ENCODE measurements at places on chromosomes 13 and 19.

GRCh38 chr13:60707878-60708277, 310.9 kb downstream of the TDRD3 start:
- no peak for DNase-seq

DNA sequence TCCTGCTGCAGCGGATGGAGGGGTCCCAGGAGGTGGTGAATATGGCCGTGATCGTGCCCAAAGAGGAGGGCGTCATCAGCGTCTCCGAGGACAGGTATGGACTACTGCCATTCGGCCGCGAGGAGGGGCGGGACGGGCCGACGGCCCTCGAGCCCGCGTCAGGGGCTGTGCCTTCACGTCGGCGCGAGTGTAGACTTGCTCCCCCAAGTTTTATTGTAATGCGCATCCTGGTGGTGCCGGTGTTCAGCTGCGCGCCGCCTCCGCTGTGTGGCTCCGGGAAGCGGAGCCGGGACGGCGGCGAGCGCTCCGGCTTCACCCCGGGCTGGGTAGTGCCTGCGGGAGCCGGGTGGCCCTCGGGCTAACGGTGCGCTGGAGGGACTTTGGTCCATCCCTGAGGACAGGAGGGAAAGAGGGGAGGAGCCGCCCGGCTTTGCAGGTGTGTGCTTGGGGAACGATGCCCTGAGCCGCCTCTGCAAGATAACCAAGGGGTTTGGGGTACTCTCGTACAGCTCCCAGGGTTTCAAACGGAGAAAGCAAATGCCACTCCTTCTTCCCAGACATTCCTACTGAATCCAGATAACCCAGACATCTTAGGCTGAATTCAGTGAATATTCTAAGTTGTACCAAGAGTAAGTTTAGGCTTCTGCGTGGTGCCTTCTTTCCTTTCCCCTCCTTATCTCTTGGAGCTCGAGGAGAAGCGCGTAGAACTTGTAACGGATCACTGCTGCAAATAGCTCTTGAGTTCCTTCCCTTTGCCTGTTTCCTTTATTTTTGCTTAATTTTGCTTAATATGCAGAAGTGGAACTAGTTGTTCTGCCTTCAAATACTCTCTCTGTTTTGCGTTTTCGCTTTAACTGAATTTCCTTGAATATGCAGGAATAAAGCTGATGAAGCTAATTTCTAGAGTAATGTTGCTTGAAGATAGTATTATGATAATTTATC, 740 bp downstream of the WDFY2 start:
- DNase-seq, result no peak

DNA sequence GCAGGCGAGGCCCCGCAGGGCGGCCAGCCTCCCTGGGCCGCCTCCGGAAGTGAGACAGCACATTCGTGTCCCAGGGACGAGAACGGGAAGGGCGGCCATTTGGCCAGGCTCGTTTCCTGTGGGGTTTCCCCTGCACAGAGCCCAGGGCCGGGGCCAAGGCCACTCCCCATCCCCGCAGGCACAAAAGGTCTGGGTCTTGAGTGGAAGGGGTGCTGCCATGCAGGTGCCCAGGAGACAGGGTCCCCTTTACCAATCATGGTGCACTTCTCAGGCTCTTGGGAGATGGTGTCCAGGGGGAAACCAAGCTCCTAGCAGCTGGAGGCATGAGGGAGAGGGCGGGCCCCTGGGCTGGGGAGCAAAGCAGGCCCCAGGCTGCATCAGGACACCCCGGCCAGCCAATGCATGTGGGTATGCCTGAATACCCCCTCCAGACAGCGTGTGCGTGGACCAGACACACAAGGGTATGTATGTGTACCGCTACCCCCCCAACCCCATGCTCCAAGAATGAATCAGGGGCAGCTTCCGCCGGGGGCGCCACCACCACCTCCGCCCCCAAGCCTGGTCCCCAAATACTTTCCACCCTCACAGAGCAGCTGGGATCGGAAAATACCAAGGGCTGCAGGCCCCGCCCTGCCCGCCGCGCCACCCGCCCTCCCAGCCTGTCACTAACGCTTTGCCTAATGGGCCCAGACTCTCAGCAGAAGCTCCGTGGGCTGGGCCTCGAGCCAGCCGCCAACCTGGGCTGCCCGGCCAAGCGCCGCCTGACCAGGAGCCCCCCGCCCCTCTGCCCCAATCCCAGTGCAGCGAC, 37.6 kb upstream of the NANOS3 start:
- peak; percentile 93 for DNase-seq

- DNase-seq, result peak; percentile 65
These were observed 994 bp downstream of the CCDC194 start for GRCh38 chr19:17393002-17393401.

- DNase-seq, result no peak
These were observed 2.7 kb downstream of the EGLN2 start for GRCh38 chr19:40801426-40802299.

DNA sequence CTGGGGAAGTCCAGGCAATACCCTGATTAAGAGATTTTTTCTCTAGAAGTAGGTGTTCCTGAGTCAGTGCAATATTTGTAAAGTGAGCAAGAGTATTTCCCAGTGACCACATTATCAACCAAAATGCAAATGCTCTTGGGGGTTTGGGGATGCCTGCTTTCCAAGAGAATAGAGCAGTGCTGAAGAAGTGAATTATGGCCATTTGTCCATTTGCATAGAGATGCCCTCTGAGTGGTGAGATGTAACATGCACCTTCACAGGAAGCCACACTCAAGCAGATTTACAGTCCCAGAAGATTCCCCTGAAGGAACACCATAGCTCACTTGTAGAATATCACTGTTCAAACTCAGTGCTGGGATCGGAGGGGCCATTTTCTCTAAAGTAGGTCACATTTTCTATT, 71.8 kb downstream of the TNFSF11 start:
- DNase-seq, result no peak

DNA sequence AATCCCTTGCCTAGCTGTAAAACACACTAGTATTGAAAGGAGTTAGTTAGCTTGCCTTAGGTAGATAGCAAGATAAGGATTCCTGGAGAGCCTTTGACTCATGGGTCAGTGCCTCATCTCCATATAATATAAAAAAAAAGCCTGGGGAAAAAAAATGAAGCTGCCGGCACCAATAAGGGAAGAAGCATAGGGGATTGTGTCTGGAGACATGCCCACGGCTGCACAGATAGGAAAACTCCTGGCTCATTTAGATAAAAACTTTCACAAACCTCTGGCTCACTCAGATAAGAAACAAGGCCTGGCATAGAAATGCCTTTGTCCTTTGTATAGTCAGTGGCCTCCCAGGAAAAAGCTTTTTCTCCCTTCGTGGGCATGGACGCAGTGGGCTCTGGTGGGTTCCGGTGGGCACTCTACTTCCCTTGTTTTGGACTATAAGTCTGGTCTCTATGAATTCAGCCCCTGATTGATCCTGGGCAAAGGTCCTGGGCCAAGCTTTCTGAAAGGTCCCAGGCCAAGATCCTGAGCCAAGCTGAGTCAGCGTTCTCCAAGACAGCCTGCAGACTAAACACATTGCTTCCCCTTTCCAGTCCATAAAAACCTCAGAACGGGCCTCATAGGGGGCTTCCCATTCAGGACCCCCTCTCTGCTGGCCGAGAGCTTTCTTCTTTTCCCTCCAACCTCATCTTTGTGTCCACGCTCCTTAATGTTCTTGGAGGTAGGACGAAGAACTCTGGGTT, 4.9 kb upstream of the OR7A17 start:
- DNase-seq, result no peak

DNA sequence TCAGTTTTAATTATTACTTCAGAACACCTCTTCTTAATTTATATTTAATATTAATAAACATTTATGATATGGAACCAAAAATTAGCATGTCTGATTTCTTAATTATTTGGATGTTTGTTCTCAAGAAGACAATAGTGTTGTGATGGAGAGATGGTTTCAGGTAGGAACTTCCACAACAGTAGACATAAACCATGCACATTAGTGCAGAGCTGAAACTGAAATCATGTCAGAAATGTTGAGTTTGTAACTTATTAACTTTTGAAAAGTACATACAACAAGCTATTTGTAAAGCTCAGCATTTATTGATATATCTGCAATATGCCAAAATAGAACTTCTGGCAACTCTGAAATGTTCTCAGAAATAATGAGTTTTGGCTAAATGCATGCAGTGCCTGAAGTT, 11.8 kb upstream of the EDNRB start:
- no peak for DNase-seq

- no peak for DNase-seq
These were observed 36.1 kb upstream of the PCDH8 start for GRCh38 chr13:52884429-52885010.

- no peak for DNase-seq
These were observed 15.8 kb downstream of the CHAMP1 start for GRCh38 chr13:114330086-114330485.

GRCh38 chr13:48888613-48889012, 87.1 kb upstream of the FNDC3A start:
- no peak for DNase-seq

GRCh38 chr19:48678201-48678600, 5.4 kb upstream of the NTN5 start:
- DNase-seq, result no peak

DNA sequence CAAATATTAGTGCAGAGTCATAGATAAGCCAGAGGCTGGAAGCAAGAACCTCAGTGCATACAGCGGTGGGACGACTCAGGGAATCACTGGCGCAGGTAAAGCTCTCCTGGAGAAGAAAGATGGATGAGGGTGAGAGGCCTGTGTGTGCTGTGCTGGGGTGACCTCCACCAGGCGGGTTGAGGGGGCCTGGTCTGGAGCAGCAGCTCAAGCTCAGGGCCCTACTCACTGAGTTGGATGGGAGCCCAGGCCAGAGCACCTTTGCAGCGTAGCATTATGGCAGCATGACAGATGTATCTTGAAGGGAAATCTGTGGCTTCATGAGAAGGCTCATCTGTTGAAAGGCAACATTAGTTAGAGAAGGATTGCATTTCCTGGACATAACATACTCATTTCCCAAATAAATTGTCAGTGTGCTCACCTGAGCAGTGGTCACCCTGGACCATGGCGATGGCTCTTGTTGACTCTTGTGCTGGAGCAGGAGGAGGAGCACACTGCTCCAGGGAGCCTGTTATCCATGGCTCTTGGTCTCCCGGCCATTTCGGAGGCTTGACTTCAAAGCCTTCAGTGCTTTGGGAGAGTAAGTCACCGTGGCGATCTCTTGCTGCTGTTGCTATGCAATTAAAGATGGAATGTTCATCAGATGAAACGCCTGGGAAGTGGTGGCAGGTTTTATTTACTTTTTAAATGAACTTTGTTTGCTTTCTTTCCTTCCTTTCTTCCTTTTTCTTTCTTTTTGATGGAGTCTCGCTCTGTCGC, 25.0 kb downstream of the HNRNPM start:
- DNase-seq, result no peak

DNA sequence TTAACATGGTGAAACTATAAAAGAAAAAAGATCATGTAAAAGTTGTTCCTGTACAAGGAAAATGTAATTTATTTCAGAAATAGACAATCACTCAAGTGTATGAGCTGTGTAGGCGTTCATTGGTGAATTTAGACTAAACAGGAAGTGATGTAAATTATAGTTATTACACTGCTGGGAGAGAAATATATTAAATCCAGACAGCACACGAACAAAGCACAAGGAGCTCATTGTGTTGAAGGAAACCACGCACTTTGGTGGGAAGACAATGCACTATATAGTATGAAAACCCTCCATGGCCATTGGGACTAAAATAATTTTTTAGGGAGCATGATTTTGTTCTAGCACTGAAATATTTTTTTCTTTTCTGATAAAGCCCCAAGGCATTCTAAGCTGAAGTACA, 450.5 kb downstream of the KLF12 start:
- DNase-seq, result no peak

DNA sequence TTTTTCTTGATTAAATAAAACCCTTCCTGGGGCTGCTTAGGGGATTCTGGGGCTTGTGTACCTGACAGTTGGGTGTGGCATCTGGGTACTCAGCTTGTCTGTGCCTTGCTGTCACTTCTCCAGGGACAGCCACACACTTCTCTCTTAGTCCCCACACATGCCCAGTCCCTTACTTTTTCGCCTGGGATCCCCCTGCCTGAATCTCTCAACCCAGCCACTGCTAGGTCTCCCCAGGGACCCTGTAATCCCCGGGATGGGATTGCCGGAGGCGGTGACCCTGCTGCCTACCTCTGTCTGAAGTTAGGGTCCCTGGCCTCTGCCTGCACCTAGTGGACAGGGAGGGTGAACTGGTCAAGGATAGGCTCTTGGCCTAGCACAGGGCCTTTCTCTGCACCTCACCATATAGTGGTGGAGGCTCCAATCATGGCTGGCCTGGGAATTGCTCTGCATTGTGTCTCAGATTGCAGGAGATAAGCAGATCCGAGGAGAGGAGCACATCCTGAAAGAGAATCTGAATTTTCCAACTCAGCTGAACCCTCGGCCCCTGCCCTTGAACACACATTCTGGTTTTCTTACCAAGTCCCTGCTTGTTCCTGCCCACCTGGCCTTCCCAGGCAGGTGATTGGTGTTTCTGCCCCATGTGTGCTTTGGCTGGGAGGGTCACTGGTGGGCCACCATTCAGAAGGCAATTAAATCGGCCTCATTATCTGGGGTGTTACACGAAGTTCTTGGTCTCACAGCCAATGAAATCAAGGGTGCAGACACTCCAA, 8.7 kb upstream of the ZNF492 start:
- no peak for DNase-seq

- DNase-seq, result no peak
These were observed 8.4 kb downstream of the SPRYD7 start for GRCh38 chr13:49927755-49928154.

- no peak for DNase-seq
These were observed 7.7 kb downstream of the TYK2 start for GRCh38 chr19:10372690-10373089.

GRCh38 chr19:18906605-18907519, 10.9 kb upstream of the CERS1 start:
- no peak for DNase-seq

DNA sequence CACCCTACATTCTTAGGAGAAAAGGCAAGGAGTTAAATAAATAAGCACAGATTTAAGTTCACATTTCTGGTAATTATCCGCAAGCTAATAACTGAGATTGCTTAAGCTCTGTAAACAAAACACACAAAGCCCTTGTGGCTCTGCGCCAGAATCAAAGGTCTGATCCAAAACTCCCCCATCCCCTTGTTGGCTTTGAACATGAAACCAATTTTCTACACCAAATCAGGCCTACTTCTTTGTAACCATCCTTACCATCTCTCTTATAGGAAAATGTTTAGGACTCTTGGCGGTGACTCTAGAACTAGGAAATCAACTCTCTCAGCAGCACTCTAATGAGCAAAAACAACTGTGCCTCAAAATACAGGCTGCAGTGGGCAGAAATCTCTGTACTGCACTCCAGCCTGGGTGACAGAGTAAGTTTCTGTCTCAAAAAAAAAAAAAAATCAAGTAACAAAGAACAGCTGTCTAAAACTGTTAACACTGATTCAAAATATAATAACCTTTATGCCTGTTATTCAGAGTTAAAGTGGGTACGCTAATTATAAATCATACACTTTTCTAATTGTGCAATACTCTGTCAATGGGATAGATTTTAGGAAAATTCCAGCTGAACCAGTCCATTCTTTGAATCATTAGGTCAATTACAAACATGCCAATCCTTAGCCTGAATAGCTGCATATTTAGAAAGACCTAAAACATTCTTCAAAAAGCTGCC, 25.8 kb downstream of the ABCC4 start:
- no peak for DNase-seq

GRCh38 chr19:18850471-18851375, 19.0 kb downstream of the UPF1 start:
- peak; percentile 36 for DNase-seq

- DNase-seq, result peak; percentile 76
These were observed 4.4 kb downstream of the BCAT2 start for GRCh38 chr19:48806518-48806817.

- DNase-seq, result no peak
These were observed 1.9 kb downstream of the CEACAM4 start for GRCh38 chr19:41624937-41625336.

GRCh38 chr19:1457031-1457739, 7.3 kb downstream of the APC2 start:
- no peak for DNase-seq

Measured in femur (tissue), 1 donor.